WERI-Rb-1 (cell line): ENCODE measurements at places on chromosomes 3 and 15.

- no peak for DNase-seq
Observed at GRCh38 chr15:64311566-64311965, 44.4 kb downstream of the CSNK1G1 start.

DNA sequence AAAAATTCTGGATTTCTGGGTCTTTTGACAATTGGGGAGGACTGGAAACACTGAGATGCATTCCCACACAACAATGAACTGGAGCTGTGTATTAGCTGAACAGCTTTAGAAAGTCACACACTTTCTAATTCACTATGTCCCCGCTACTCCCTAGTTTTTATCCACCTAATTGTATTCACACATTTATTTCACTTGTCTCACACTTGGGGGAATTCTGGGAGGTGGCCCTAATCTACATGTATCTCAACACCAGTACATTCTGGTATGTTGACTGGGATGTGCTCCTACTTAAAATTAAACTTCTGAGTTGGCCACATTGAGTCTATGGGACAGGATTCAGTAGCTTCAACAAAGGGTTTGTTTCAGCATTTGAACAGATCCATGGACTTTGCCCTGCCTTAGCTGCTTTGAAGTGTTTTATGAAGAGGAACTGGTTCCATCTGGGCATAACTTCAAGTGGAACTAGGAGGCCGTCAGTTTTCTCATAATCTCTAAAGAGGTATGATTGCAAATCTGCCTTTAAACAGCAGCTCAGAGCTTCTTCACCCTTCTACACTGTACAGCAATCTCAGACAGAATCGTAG lies 106.5 kb upstream of the CMC1 start:
- no peak for DNase-seq

DNA sequence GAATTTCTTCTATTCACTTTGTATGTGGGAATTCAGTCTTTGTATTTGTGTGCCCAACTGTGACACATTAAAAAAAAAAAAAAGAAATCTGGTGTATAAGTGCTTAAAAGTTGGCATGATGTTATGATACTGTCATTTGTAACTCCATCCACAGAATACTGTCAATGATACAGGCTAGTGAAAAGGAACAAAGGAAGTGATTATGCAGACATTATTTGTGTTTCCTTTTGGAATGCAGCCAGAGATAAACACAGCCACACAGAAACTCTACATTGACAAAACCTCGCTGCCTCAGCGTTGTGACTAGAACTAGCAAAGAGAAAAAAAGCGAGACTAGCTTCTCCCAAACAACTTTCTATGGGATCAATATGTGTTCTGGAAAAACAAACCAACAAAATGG lies 519.2 kb upstream of the AGTR1 start:
- DNase-seq = no peak

GRCh38 chr3:187720337-187720670 lies 17.9 kb upstream of the RTP2 start:
- DNase-seq = no peak

GRCh38 chr15:98506172-98506571 lies 142.2 kb upstream of the IGF1R start:
- no peak for DNase-seq

- DNase-seq = no peak
Observed at GRCh38 chr3:18385706-18386105, 39.4 kb downstream of the SATB1 start.

- peak; percentile 21 for DNase-seq
Observed at GRCh38 chr15:80835336-80835735, 56.2 kb downstream of the CEMIP start.

DNA sequence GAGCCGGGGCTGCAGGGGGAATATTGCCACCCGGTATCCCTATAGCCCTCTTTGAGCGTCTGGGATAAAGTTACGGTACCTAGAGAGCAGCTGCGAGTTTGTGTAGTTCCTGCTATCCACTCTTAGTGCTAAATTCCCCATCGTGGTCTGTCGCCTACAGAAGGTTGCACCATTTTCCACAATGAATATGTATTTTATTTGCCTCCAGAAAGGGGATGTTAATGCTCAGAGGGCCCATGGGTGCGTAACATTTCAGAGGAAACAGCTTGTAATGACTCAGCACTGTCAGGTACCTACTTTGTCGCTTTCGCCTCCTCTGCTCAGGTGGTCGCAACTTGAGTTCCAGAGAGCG lies 1.1 kb downstream of the SLCO3A1 start:
- no peak for DNase-seq

DNA sequence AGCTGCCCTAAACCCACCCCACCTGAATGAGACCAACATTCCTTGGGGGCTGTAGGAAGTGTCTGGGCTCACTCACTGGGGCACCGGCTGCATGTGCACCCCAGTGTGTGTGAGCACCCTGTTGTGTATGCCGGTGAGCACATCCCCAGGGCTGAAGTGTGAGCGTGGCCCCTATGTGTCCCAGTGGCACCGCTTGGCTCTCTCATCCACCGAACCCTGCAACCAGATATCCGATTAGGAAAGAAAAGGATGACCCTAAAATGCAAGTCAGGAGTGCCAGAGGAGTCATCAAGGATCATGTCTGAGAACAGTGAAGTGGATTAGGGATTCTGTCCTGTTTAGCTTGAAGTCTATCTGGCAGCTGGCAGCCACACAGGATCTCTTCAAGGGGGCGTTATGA lies 84.0 kb upstream of the ALDH1L1 start:
- DNase-seq = peak; percentile 40

- DNase-seq = no peak
Observed at GRCh38 chr3:192259661-192260060, 467.7 kb downstream of the FGF12 start.

DNA sequence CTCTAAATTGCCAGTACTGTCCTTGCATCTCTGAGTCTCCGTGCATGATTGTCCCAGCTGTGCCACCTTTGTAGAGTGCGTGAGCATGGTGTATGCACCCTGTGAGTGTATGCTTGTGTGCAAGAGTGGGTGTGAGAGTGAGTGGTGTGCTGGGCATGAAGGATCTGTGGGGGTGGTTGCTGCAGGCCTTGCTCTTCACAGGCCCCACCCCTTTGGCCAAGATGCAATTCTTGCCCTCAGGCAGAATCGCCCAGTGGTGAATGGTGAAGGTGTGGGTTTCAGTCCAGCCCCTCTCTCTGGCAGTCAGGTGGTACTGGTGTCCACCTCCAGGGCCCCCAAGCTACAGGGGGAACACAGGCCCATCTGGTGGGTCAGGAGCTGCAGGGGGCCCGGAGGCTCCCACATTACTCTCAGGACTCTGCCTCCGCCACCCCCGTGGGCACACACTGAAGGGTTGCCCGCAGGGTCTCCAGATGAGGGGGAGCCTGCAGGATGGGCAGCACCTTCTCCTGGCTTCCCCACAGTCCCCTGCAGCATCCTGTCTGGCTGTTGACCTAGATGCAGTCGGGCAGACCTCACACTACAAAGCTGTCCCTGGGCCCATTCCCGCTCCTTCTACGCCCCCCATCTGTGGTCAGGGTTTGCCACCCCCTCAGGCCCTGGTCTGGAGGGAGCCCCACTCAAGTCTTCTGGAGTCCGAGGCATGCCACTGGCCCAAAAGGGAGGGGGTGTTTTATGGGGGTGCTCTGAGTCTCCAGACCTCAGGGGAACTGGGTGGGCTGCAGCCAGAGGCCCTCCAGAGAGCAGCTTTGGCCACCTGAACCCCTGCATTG lies 8.3 kb upstream of the ROPN1B start:
- no peak for DNase-seq

- DNase-seq = no peak
Observed at GRCh38 chr3:143302638-143303171, 183.1 kb downstream of the CHST2 start.

GRCh38 chr15:81224232-81224631 lies 27.6 kb downstream of the IL16 start:
- no peak for DNase-seq

DNA sequence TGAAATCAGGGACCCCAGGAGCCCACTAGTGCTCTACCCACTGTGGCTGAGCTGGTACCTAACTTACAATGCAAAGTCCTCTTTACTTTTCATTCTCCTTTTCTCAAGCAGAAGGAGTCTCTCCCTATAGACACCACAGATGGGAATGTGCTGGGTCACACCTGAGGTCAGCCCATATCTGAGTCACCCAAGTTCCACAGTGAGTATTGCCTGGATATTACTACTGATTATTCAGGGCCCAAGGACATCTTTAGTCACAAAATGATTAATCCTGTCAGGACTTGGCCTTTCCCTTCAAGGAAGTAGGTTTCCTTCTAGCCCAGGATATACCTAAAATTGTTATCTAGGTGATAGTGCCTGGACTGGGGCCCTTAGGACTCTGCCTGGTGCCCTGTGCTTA lies 1305.2 kb downstream of the SI start:
- DNase-seq = no peak

DNA sequence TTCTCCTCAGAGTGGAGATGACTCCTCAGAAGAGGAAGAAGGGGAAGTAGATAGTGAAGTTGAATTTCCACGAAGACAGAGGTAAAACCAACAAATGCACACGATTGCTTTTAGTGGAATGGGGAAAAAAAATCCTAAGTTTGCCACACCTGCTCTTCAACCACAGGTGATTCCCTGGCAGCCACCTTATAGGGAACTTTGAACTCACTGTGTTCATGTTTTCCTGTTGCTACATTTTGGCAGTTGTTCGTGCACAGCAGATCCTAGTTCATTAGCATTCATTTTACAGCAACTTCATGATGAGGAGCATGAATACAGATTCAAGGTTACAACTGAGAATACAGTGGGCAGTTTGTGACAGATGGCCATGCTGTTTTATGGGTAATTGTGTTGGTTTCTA lies 21.5 kb downstream of the TMEM41A start:
- DNase-seq = no peak

GRCh38 chr15:73258271-73259108 lies 110.3 kb downstream of the HCN4 start:
- DNase-seq = no peak

- DNase-seq = no peak
Observed at GRCh38 chr3:10273702-10274305, 18.9 kb downstream of the GHRL start.

DNA sequence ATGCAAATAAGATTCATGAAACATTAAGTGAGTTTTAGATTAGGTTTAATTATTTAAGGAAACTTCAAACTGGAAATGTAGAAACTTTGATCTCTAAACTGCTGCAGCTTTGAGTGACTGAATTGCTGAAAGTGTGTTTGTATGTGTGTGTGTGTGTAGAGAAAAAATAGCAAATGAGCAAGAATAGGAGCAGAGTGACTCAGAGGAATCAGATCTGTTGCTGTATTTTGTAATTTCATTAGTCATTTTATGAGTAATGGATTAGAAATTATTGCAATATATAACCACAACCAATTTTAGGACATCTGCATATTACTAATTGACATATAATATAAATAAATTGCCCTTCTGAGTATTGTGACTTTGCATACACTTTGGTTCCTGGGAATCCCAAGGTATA lies 52.8 kb upstream of the SLC9A9 start:
- DNase-seq = no peak

- peak; percentile 54 for DNase-seq
Observed at GRCh38 chr3:14125193-14126016, 553 bp downstream of the TMEM43 start.

GRCh38 chr3:127089486-127090145 lies 103.3 kb upstream of the PRR23E start:
- DNase-seq = no peak

- no peak for DNase-seq
Observed at GRCh38 chr3:112579697-112580096, 17.9 kb downstream of the SLC35A5 start.

- no peak for DNase-seq
Observed at GRCh38 chr15:41861736-41862356, 23.2 kb downstream of the PLA2G4B start.

GRCh38 chr15:85091990-85092389 lies 110.3 kb downstream of the PDE8A start:
- no peak for DNase-seq

- DNase-seq = peak; percentile 16
Observed at GRCh38 chr15:37891766-37892368, 42.6 kb upstream of the TMCO5A start.

DNA sequence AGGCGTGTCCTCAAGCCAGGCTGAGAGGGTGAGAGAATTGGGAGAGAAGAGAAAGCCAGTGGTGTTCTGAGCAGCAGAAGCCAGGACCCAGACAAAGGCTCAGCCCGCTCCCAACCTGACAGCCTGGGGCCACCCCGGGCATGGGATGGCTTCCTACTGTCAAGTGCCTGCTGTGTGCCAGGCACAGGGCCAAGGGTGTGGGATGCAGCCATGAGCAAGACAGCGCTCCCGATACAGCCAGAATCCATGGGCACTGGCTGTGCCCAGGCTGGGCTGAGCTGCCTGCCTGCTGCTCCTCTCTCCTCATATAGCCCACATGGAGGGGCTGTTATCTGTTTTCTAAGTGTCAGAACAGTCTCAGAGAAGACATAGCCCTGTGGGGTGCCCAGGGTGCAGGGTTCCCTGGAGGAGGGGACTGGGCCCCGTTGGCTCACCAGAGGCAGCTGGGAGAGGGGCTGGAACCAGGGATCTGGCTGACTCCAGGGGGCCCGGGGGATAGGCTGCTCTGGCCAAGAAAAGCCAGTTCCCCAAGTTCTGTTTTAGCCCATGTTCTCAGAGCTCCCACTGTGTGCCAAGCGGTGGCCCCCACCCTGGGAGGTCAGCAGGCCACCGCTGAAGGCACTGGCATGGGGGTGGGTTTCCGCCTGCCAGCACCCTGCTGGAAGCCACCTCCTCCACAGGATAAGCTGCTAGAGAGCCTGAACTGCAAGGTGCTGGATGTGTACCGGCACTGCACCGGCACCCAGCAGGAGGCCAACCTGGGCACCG lies 39.0 kb downstream of the CFAP100 start:
- no peak for DNase-seq

DNA sequence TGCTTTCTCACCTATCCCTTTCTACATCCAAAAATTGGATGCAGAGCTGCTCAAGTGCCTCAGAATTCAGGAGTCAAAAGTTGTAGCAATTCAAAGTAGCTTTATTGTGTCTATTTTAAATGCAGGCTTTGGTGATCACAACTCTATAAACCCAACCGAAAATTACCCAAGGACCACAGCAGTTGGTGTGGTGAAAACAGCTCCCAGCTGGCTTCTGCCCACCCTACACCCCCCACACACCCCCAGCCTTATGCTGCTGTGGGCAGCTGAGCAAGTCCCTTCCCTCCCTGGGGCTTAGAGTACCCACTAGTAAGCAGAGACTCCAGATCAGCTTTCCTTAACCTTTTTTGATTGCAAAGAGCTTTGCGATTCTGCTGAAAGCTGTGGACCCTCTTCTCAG lies 5.8 kb upstream of the HES1 start:
- DNase-seq = no peak

- DNase-seq = no peak
Observed at GRCh38 chr3:56800832-56801661, 702 bp downstream of the ARHGEF3 start.

DNA sequence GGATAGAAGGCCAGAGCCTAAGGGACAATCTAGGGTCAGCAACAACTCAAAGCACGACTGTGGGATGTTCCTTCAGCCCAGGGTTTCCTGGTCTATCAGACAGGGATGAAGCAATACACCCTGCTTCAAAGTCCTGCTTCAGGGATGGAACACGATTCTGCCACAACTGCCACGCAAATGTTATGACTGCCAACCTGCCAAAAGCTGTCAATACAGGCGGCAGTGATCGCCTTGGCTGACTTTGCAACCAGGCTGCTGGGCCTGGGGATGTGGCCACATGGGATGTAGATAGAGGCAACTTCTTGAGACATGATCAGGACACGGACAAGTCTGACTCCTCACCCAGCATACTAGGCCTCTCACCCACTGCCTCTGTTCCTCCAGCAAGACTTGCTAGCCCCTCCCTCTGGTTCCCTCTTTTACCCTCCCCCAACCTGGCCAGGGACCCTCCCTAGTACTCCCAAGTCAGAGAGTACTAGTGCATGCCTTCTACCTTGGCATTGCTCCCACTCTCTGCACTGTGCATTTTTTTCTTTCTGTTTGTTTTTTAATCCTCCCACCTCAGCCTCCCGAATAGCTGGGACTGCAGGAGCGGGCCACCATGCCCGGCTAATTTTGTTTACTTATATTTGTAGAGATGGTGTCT lies 7.6 kb downstream of the CCDC12 start:
- no peak for DNase-seq
